ENCODE measurements at places on chromosomes 2 and 18.

DNA sequence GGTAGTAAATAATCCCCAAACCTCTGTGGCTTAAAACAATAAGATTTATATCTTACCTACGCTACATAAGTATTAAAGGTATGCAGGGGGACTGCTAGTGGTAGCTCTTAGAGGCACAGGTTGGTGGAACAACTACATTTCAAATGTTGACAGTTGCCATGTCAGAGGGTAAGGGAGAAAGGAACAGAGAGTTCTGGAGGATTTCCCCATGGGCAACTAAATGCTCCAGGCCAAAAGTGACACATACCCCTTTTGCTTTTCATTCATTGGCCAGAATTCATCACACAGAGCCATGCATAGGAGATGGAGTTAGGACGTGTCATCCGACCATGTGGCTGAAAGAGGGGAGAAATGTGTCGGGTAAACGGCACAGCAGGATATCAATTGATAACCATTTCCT is 133.2 kb downstream of the NAPG start:
- DNase-seq = no peak

- DNase-seq = no peak
Observed at GRCh38 chr2:287911-288757, at the start of gene ALKAL2. Gene ALKAL2 (minus strand): TSS chr2:288091. CDS start chr2:287835, 256 bp downstream.

DNA sequence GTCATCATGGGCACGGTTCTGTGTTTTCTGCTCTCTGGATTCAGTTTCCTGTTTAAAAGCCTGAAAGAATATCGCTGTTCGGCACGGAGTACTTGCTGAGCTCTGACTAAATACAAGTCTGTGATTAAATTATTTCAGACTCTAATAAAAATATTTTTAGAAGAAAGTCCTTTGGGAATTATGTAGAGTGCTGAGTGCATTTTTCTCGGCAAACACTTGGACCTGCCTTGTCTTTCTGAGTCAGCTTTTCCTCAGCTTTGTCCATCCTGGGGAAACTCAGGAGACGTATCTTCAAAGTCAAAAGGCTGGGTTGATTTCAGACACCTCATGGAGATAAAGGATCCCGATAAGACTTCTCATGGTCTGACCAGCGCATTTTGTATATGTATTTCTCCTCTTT is 45.9 kb downstream of the IL1R2 start:
- no peak for DNase-seq

DNA sequence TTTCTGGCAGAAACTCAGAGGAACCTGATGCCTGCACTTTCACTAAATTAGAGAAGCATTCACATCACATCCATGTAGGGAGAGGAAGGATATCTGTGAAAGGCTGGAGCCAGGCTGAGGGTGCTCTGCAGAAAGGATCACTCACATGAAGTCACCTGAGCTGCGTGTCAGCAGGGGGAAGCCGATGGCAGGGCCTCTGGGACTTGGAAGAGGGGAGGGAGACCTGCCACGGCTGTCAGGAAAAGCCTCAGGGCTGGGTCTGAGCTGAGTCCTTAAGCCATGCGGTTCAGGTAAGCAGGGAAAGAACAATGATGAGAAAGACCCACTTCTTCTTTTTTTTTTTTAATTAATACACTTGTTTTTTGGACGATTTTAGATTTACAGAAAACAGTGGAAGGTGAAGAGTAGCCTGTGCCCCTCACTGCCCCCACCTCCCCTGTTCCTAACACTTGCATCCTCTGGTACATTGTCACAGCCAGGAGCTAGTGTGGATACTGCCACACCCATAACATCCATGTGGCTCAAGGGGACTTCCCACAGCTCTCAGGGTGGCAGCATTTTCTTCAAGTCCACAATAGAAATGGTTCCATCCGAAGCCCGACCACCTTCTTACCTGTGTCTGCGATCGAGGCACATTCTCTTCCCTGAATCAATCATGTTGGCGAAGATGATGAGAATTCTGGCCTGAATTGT is 156.5 kb upstream of the TPO start:
- no peak for DNase-seq

DNA sequence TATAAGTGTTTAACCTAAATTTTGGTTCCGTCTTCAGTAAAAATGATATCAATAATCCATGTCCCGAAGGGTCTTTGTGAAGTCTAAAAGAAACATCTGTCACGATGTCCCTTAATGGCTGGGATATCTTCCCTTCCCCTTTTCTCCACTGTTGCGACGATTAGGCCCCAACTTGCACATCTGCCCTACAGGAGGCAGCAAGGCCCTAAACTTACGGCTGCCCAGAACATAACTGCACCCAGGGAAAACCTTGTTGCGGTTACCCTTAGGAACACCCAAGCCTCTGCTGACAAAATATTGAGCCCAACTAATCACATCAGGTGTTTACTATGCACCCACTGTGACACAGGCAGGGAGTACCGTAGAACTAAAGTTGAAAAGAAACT is 1.3 kb upstream of the SMAD2 start:
- peak; percentile 29 for DNase-seq

Data from HT1080 (cell line).